ENCODE measurements at places on chromosomes 12 and 14.

- no peak for DNase-seq
Measured at GRCh38 chr12:121005346-121005815, 10.9 kb downstream of the C12orf43 start.

- no peak for DNase-seq
Measured at GRCh38 chr12:102053062-102053349, 8.8 kb downstream of the WASHC3 start.

- no peak for DNase-seq
Measured at GRCh38 chr12:65152012-65152411, 17.4 kb upstream of the LEMD3 start.

DNA sequence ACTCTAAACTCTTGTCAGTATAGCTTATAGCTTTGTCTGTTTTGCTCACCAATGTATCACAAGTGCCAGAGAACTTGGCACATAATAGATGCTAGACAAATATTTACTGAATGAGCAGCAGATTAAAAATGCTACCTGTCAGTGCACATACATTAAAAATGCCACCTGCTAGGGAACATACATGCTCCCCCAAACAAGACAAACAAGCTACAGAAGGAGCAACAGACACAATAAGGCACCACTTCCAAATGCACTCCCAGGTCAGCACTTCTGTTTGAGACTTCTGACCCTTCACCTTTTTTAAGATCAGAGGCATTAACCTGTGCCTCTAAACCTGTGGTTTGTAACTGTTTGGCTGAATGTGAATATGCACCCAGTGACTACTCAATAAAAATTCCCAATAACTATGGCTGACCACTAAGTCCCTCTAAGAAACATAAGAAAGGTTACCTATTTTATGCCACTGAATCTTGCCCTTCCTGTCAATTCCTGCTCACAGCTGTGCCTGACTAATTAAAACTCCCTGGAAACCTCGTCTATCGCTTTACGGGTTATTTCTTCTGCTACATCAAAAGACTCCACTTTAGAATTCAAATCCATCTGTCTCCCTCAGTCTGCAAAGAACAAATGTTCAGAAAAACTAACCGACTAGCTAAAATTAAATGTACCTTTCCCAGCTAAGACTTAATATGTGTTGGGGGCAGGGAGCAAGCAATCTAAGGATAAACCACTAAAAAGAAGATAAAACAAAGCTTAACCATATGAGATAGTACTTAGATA is 41.0 kb downstream of the HECTD4 start:
- no peak for DNase-seq

GRCh38 chr12:1367331-1368291 is 226.8 kb downstream of the FBXL14 start:
- no peak for DNase-seq

DNA sequence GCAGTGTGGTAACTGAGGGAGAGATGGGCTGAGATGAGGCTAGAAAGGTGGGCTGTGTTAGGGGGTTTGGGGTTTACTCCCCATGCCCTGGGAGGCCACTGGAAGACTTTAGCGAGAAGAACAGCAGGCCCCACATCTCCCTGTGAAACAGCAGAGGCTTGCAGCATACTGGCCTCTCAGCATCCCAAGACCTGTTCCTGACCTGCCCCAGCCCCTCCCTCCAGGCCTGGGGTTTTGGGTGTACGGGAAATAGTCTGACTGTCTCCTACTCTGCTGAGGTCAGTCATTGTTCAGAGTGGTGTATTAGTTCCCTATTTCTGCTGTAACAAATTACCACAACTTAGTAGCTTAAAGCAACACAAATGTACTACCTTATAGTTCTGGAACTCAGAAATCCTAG is 103.5 kb upstream of the HIF1A start:
- no peak for DNase-seq

DNA sequence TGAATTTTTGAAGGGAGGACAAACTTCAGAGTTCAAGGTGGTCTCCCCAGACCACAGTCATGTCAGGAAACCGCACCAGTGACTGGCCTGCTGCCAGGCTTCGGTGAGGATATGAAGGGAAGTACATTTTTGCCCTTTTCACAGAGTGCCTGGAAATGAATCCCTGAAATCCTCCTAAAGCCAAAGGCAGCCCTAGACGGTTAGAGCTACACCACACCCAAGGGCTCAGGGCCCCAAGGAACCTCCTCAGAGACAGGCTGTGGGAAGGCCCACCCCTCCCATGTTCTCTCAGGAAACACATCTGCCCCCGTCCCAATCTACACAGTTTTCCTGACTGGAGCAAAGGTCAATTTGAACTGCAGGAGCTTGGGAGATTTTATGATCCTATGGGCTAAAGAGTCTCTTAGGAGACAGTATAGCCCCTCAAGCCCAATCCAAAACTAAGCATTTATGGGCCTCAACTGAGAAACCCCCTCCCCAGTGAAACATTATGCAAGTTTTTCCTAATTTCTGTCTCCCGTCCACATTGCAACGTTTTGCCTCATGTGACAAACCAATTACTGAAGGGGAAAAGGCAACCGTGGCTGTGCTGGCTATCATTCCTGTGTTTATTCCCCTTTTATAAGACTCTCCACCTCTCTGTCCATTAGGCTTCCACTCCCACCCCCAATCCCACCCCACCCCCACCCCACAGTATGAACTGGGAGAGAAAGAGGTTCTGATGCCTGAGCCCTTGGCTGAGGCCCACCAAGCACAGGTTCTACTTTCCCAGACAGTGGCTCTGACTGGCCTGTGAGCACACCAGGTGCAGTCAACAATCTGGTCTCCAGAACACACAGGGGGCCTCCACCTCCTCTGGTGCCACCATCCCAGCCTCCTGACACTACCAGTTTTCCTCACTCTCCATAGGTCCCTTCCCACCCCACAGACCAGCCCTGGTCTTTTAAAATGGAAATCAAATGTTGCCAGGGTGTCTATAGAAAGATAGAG is 9.6 kb upstream of the RNASE1 start:
- DNase-seq, result no peak

DNA sequence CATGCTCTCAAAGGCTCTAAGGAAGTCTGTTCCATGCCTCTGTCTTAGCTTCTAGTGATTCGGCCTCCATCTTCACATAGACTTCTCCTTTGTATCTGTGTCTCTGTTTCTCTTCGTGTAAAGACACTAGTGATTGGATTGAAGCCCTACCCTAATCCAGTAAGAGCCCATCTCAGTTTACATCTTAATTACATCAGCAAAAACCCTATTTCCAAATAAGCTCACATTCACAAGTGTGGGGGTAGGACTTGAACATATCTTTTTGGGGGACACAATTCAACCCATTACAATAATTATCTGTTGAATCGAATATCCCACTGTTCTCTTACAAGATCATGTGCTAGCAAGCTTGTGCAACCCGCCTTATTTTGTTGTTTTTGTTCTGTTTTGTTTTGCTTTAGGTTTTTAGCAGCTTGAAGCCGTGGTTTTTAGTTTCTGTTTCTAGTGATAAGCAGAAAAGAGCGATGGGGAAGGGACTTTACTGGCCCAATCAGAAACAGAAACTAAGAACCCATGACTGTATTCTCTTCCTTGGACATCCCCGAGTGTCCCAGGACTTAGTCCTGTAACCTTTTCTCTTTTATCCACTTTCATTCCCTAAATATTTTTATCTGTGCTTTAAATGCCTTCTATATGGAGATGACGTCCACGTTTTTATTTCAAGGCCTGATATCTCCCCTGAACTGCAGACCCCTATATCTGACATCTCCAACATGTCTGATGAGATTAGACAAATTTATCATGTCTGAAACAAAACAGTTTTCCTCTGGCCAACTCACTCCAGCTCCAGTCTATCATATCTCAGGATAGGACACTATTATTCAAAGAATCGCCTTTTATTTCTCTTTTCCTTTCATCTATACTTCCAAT is 353.0 kb downstream of the CCDC91 start:
- DNase-seq, result no peak

- DNase-seq, result no peak
Measured at GRCh38 chr12:95105540-95105939, 32.1 kb upstream of the NR2C1 start.

DNA sequence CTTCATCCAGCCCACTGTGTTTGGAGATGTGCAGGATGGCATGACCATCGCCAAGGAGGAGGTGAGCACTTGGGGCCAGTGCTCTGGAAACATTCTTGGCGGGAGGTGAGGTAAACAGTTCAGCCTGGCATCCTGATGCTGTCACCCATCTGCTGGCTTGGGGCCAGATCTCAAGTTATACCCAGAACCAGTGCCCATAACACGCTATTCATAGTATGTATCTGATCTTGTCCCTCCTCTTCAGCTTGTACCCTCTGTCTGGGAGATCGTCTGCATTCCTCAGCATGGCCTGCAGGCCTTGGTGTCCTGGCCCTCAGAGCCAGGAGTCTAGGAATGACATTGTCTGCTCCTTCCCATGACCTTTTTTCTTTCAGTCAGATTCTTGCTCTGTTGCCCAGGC is 31.4 kb downstream of the ALDH2 start:
- DNase-seq, result no peak

GRCh38 chr12:11745113-11745512 is 95.6 kb downstream of the ETV6 start:
- DNase-seq, result no peak

GRCh38 chr14:50095895-50096294 is 20.5 kb downstream of the VCPKMT start:
- DNase-seq, result no peak

DNA sequence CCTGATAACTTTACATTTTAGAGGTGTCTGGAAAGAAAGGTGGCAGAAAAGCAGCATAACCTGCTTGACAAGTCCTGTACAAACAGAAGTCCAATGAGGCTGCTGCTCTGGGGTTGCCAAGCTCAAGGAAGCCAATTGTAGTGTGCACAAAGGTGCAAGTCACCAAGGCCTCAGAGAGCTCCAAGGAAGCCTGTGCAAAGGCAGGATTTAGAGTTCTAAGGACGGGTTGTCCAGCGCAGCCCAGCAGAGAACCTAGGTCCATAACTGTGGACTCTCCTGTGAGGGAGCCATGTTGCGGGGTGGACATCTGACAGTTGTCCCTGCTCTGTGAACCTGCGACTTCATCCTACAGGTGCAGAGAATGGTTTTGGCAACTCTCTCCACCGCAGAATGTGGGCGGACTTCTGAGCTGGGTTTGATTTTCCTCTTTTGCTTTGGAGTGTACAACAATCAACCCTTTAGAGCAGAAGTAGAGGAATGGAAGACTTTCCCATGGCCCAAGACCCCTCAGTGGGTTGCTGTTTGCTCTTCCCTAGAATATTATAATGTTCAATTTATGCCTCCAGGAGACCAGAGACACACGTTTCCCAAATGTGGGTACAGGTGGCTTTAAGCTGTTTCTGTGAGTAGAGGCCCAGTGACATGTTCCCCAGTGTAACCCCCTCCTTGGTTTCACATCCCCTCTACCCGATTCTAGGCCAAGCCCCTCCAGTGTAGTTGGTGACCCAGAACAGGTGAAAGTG is 81.0 kb downstream of the ETV6 start:
- no peak for DNase-seq

- DNase-seq, result no peak
Measured at GRCh38 chr12:30098677-30099076, 314.9 kb upstream of the TMTC1 start.

DNA sequence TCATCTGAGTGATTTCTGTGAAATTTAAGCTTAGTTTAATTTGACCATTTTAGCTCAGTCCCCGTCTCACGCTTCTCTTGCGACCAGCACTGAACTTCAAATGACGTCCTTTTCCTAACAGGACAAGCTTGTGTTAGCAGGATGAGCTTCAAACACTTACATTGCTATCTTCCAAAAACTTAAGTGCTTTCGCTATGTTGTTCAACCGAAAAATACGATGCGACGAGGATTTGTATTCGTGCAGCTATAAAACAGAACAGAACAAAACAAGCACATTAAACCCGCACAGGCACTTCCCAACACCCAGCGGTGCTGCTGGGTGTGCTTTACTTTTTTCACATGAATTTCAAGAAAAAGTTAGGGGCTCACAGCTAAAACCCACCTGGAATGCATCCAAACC is 64.2 kb upstream of the DICER1 start:
- DNase-seq, result no peak

- DNase-seq, result no peak
Measured at GRCh38 chr12:17971850-17972249, 118.1 kb downstream of the RERGL start.

DNA sequence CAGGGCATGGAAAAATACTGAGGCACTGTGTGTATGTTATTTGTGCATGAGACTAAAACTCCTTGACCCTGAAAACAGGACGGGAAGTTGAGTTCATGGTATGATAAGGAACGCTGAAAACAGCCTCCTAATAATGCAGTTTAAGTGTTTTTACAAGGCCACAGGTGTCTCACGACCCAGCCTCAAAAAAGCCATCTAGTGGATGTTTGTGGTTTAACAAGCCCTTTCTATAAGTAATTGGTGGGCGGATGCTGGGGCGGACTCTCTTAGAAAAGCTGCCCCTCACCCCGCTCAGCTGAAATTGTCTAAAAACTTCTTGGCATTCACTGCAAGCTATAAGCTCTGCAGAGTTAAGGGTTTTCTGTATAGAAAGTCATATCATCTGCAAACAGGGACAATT is 184.5 kb downstream of the NUBPL start:
- no peak for DNase-seq

GRCh38 chr12:69036999-69037398 is 104.0 kb upstream of the CPM start:
- DNase-seq, result no peak

GRCh38 chr14:35258420-35258819 is 33.8 kb upstream of the PSMA6 start:
- DNase-seq, result no peak

- DNase-seq, result no peak
Measured at GRCh38 chr12:116065606-116066005, 211.9 kb downstream of the MED13L start.

- DNase-seq, result no peak
Measured at GRCh38 chr12:25458047-25458552, 95.0 kb downstream of the LMNTD1 start.

- no peak for DNase-seq
Measured at GRCh38 chr12:75260316-75260715, 50.7 kb upstream of the KCNC2 start.

GRCh38 chr14:99325016-99325415 is 53.0 kb upstream of the BCL11B start:
- no peak for DNase-seq

DNA sequence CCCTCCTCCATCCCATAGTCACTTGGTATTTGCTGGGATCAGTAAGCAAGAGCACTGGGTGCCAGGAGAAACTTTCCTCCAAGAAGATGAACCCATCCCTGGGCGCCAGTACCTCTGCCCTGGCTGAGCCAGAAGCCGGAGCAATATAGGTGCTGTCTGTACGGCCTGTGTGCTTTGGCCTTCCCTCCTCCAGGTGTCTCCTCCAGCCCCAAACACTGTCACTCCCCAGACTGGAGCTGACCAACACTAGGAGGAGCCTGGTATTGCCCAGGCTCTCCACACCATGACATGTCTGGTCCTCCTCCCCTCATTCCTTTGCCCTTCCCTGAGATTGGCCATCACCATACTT is 4.9 kb downstream of the GSTZ1 start:
- no peak for DNase-seq

- DNase-seq, result no peak
Measured at GRCh38 chr12:52839436-52840105, 5.5 kb upstream of the KRT79 start.

DNA sequence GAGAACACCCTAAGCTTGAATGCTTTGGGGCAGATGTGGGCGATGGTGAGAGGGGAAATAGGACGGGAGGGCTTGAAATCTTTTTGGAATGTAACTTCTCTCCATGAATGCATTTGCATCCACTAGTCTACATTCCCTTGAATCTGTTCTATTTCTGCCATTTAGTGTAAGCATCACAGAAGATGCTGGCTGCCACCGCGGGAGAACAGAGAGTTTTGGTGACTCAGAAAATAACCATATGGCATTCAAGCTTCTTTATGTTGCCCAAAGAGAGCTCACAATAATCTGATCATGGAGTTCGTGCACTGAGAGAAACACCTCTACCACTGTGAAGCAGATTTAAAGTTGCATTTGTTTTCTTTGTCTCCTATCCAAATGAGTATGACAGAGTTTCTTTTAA is 52.6 kb upstream of the OTX2 start:
- no peak for DNase-seq

Measured in NCI-H1436 treated with DMSO at 0.1 percent for 48 hours (cell line).